ENCODE measurements at places on chromosomes 2 and 18.

DNA sequence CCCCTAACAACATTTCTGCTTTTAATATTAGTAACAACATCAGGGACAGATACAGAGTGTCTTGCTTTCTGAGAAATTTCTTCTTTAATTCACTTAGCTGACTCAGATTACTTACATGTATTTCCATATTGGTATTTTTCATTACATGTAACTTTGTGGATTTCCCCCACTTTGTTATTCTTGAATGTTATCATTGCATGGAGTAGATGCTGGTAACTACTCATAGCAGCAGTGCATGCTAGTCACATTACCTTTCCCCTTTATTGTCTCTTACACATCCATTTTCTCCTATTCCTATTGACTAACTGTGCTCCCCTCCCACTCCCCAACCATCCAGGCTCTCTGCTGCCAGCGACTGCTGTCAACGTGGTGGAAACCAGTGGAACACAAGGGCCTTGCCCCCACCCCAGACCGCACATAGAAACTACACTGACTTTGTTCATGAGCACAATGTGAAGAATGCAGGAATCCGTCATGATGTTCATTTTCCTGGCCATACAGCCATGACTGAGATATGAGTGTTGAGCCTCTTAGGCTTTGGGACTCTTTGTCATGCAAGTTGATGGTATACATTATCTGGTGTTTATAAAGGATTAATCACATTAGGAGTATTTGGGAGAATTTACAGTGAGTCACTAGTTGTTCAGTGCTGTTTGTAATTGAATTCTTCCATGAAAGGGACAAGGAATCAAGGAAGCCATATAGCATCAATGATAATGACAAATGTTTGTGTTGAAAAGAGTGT, 91.0 kb downstream of the EPB41L5 start:
- DNase-seq, result no peak

DNA sequence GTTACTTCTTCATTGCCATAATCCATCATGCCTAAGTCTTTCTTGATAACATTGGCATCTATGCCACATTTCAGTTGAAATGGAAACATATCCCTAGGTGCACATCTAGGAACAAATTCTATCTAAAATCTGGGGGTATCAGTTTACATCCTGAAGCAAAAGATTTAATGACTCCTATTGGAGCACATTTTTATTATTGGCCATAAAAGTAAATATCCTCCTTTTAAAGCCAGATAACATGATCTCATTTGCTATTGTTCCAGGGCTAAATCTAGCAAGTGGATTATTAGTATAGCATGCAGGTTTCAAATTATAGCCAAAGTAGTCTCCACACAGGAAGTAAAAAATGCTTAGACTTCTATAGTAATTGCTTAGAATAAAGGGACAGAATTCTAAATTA, 193.2 kb downstream of the CDH2 start:
- no peak for DNase-seq

- no peak for DNase-seq
Observed at GRCh38 chr2:96534701-96535181, 1.8 kb upstream of the ARID5A start.

DNA sequence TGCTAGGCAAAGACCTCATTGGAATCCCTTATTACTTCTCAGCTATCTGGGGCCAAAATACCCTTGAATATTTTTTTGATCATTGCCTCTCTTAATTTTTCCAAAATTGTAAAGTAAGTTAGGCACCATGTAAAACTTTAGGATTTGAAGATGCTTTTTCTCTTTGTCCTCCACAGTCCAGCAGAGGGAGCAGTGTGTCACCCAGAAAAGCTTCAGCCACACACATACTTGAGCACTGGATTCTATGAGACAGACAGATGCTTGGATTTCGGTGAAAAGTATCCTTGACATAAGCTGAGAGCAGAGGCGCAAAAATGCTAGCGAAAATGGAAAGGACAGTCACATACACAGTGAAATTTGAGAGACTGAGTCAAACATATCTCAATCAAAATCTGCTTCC, 74.7 kb upstream of the KCNJ3 start:
- DNase-seq, result peak; percentile 55

DNA sequence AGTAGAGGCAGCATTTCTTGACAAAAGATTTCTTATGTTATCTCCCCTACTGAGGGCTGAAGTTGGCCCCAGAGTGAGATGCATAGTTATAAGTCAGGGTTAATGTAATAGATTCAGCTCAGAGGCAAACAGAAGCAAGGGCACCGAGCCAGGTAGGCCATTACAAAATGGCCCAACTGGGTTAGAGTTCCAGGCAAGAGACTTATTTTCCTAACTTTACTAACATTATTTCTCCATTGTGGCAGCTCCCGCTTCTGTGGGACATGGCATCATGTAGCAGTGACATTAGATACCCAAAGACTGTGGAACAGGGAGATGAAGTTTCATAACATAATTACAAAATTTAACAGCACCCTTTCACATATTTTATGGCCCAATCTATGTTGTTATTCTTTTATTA, 27.1 kb downstream of the TSPYL6 start:
- DNase-seq, result no peak

DNA sequence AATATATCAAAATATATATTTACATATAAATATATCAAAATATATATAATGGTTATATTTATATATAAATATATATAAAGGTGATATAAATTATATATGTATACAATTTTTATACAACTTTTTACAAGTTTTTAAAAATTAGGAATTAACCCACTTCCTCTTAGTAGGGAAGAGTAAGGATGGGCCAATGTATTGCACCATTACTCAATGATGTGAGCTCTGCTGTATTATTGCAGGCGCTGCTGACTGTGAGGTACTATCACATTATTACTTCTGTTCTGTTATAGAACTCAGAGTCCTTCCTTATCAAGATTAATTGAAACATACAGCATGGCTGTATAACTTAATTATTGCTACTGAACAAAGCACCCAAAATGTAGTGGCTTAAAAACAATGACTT, 46.0 kb downstream of the CCDC195 start:
- no peak for DNase-seq

DNA sequence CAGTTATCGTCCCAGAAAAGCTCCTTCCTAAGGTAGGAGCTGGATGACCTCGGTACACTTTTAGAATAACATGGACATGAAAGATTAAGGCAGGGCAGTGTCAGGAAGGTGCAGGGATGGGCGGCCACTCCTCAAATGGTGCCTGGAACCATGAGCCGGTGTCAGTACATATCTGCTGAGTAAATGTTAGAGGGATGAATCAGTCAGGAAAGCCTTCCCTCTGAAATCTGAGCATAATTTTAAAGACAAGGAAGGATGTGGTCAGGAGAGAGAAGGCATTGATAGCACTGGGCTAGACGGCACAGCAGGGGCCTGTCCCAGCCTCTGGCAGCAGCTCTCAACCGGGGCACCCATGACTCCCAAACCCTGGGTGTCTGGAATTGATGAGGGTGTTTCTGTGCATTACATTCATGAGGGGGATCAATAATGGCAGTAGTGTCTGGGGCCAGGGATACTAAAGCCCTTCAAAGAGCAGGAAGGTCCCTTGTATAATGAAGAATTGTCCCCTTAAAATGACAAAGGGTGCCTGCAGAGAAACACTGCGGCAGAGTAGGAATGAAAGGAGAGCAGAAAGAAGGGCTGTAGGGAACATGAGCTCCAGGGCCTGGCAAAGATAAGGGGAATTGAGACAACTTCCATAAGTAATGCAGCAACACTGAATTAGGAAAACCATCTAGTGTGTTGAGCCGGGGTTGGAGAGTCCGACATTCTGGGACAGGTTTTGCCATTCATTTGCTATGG, 162.3 kb upstream of the REV1 start:
- peak; percentile 36 for DNase-seq

DNA sequence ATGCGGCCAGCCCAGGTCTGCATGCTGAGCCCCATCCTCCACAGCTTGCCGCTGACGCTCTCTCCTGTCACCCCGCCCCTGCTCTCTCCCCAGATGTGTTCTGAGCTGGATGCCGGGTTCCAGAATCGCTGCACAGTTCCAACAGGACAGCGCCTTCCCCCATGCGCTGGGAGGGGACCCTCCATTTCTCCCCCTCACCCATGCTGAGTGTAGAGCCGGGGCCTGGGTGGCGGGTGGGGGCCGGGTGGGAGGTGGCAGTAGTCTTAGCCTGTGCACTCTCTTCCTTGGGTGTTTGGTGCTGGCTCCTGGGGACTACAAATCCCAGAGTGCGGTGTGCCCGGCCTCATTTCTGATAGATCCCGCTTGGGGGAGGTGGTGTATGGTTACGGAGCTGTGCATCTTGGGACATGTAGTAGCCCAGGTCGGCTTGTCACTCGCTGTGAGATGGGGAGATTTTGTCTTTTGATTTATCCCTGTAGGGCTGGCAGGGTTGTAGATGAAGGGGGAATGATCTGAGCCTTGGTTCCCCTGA, 6.8 kb downstream of the DNAJB2 start:
- no peak for DNase-seq

GRCh38 chr2:217195016-217195415, 335.2 kb upstream of the TNP1 start:
- DNase-seq, result no peak

DNA sequence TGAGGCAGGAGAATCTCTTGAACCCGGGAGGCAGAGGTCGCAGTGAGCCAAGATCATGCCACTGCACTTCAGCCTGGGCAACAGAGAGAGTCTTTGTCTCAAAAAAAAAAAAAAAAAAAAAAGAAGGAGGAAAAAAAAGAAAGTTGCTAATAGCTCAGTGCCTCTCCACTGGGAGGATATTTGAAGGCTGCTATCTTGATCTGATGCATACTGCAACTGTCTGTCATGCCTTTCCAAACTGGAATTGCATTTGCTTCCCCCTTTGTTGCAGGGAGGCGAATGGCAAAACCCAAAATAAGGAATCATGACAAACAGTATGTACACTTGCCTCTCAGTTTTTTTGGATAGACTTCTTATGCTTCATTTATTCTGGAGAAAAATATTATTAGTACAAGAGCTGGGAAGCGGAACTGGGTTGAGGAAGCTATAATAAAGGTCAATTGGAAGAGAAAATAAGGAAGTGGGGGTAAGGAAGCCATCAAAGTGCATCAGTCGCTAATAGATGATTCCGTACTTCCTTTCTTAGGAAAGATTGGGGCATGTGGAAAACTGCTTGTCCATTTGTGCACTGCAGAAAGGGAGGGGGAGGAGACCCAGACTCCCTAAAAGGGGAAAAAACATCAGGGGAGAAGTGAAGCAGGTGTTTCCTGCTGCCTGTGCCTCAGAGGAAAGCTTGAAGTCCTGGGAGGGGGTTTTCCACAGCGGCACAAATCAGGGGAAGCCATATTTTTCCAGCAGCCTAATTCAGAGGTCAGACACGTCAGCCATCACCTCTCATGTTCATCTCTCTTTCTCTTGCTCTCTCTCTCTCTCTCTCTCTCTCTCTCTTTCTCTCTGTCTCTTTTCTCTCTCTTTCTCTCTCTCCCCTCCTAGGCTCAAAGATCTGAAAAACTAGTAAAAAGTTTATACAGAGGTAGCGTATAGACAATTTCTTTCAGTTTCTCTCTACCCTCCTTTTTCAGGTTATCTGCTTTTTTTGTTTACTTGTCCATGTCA, 301.4 kb upstream of the TNP1 start:
- DNase-seq, result no peak

DNA sequence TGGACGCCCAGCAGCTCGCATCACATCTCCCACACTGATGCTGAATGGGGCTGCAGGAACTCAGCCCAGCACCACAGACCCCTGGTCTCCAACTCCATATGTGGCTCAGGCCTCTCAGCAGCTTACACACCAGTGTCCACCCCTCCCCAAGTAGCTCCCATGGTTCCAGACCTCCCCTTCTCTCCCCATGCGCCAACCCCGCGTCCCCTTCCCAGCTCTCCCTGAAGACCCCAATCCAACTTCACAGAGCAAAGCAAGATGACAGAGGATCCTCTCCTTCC, 188.9 kb downstream of the SH3BP4 start:
- DNase-seq, result no peak

GRCh38 chr2:223970343-223971128, 13.3 kb downstream of the MRPL44 start:
- peak; percentile 46 for DNase-seq

- peak; percentile 69 for DNase-seq
Observed at GRCh38 chr2:101162561-101163330, 11.6 kb upstream of the TBC1D8 start.

GRCh38 chr2:227608561-227609338, 5.9 kb downstream of the SCYGR3 start:
- DNase-seq, result no peak

GRCh38 chr2:49928551-49928950, 774.2 kb upstream of the FSHR start:
- no peak for DNase-seq

- no peak for DNase-seq
Observed at GRCh38 chr2:128360711-128361110, 42.0 kb upstream of the HS6ST1 start.

DNA sequence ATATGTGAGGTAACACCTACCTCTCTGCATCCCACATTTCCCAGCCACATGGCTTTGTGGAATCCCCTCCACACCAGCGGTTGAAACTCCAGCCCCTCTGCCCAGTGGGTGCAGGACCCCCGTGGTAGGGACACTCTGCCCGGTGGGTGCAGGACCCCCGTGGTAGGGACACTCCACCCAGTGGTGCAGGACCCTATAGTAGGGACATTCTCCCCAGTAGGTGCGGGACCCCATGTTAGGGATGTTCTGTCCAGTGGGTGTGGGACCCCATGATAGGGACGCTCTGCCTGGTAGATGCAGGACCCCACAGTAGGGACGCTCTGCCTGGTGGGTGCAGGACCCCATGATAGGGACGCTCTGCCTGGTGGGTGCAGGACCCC, 11.5 kb downstream of the COPS9 start:
- DNase-seq, result no peak

GRCh38 chr2:133579274-133579673, 11.0 kb upstream of the NCKAP5 start:
- no peak for DNase-seq

GRCh38 chr18:52287151-52287550, 52.8 kb upstream of the DCC start:
- no peak for DNase-seq

DNA sequence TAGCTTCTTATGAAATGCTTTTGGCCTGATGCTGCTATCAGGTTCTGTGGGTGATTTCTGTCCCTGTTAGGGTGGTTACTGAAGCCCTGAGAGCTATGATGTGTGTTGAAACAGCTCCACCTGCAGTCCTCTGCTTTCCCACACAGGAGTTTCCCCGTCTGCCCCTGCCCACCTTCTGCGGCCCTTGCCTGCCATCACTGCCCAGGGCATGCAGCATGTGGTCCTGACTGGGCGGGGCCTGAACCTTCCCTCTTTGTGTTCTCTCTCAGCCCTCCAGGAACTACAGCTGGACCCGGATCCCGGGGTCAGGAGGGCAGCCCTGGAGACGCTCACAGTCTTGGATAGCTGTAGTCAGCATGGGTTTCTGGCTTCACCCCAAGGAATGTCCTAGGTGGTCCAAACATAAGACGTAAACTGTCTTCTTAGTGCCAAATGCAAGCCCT, 21.4 kb downstream of the HJURP start:
- DNase-seq, result peak; percentile 25

Data from NT2/D1 (cell line).